Activated CD4-positive, alpha-beta T cell treated with anti-CD3 and anti-CD28 coated beads, Interleukin-2, amount 50 U/mL, for 24 hours (primary cell): ENCODE measurements at places on chromosomes 6 and 20.

GRCh38 chr6:7998103-7998725 is 66.0 kb downstream of the BLOC1S5 start:
- no peak for DNase-seq

DNA sequence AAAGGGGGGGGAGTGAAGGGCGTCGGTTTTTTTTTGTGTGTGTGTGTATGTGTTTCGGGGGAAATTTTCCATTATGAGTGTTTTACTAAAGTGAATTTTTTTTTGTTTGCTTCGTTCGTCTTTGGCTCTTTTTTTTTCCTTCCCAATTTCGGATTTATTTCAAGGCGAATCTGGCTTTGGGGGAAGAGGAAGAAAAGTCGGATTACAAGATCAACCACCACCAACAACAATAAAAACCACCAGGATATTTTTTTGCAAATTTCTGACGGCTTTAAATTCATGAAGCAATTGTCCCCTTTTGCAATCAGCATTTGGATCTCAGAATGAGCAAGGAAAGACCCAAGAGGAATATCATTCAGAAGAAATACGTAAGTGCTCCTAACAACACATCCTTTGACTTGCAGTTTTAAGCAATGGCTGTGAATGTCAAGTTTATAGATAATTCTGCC is 372 bp downstream of the JARID2 start:
- DNase-seq: no peak

GRCh38 chr6:158517581-158517980 is 42.3 kb upstream of the TMEM181 start:
- DNase-seq: no peak

DNA sequence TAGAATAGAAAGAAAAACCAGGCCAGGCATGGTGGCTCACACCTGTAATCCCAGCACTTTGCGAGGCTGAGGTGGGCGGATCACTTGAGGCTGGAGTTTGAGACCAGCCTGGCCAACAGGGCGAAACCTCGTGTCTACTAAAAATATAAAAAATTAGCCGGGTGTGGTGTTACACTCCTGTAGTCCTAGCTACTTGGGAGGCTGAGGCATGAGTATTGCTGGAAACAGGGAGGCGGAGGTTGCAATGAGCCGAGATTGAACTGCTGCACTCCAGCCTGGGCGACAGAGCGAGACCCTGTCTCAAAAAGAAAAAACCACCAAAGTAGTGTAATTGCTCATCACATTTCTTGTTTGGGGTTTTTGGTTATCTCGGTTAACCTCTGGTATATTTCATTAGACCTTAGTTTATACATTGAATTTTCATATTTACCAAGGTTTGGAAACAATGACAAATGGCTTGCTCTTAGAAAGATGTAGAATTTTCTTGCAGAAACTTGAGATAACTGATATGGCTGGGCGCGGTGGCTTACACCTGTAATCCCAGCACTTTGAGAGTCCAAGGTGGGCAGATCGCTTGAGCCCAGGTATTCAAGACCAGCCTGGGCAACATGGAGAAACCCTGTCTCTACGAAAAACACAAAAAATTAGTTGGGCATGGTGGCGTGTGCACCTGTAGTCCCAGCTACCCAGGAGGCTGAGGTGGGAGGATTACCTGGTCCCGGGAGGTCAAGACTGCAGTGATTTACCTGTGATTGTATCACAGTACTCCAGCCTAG is 14.2 kb downstream of the ITCH start:
- no peak for DNase-seq

DNA sequence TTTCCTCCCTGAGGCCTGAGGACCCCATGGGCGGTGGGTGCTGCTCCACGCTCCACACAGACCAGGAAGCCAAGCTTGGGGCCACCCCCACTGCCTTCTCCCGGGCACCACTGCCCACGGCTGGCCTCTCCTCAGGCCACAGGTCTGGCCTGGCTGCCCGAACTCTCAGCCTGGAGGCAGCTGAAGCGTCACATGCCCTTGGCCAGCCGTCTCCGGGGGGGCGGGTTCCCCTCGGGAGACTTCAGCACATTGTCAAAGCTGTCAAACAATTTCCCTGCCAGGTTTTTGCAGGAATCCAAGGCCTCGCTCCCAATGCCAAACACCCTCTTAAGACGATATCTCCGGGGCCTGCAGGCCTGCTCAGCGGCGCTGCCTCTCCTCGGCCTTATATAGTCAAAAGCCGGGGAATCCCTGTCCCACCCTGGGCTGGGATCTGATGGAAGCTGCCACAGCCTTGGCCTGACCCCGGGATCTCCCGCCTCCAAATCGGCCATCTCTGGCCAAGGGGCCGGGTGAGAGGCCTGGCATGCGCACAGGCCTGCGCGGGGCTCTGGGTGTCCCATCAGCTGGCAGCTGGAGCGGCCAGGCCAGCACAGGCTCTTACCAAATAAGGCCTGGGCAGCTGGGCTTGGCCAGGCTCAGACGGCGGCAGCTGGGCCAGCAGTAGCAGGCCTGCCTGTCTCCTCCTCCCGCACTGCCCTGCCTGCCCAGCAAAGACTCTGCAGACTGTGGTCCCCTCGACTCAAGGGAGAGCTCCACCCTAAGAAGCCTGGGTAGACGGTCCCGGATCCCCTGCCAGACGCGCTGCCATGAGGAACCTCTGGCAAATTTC is 49.7 kb downstream of the RBM38 start:
- DNase-seq: no peak

- DNase-seq: no peak
These were observed 61.2 kb downstream of the ZFP64 start for GRCh38 chr20:52130406-52130805.

GRCh38 chr6:64736421-64736950 is 970.5 kb downstream of the EYS start:
- no peak for DNase-seq

GRCh38 chr6:93391965-93392364 is 27.4 kb downstream of the EPHA7 start:
- no peak for DNase-seq

DNA sequence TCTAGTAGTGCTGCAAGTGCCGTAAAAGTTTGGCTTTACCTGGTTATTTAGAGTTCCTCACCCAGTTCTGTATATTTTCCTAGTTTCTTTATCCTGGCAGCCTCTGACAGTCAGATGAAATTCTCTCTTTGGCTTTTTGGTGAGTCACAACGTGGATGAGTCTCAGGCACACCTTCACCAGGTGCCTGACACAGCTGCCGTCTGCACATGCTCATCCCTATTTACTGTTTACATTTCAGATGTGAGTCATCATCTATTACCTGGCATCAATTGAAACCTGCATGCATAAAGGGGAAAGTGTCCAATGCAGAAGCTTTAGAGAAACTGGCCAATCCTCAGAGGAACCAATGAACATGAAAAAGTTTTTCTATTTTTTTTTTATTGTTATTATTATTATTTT is 33.3 kb upstream of the ADGRF4 start:
- no peak for DNase-seq

DNA sequence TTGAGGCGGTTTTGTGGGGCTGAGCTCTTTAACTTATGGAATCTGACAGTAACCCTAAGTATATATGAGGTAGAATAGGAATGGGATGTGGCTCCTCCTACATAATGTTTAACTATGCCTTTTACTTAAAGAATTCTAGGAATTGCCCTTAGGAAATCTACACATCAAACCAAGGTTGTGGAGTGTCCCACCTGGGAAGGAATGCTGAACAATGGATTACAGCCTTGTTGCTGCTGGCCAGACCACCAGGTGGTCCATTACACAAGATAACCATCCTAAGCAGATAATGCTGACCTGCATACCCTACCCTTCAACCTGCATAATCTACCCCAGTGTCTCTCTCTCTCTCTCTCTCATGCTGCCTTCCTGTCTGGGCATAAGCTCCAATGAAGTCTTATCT is 35.0 kb upstream of the SLC22A16 start:
- no peak for DNase-seq

- DNase-seq: peak; percentile 69
These were observed 55.7 kb upstream of the SLC23A2 start for GRCh38 chr20:5056801-5057599.
